CD4-positive, alpha-beta T cell treated with Interleukin-12 subunit alpha and Interleukin-12 subunit beta, for 1 hour (primary cell): ENCODE measurements at places on chromosomes 16 and 17.

GRCh38 chr16:83390759-83391158 is 417.0 kb upstream of the HSBP1 start:
- DNase-seq, result no peak

GRCh38 chr16:85329059-85329812 is 217.0 kb upstream of the CIBAR2 start:
- no peak for DNase-seq

GRCh38 chr16:2955779-2956578 is 8.1 kb upstream of the KREMEN2 start:
- DNase-seq, result no peak

GRCh38 chr17:42773290-42774035 is at the start of gene VPS25:
Gene VPS25 (plus strand): TSS chr17:42773449. CDS start chr17:42773476, 27 bp downstream.
- peak; percentile 84 for DNase-seq

DNA sequence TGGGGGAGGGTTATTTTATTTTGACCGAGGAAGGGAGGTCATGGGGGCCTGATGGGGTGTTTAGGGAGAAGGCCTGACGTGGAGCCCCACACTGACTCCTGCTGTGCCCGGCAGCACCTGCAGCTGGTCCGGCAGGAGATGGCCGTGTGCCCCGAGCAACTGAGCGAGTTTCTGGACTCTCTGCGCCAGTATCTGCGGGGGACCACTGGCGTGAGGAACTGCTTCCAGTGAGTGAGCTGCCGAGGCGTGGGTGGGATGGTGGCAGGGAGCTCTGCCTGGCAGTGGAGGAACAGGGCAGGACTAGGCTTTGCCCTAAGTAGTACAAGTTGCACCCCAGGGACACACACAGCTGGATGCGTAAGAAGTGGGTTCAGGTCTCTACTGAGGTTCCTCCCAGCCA is 30.0 kb downstream of the NECAB2 start:
- no peak for DNase-seq

GRCh38 chr17:80270836-80271235 is 10.2 kb downstream of the RNF213 start:
- peak; percentile 43 for DNase-seq

- no peak for DNase-seq
Measured at GRCh38 chr17:57442401-57442823, 186.1 kb downstream of the MSI2 start.

GRCh38 chr17:7156342-7156940 is 22.7 kb downstream of the ASGR1 start:
- no peak for DNase-seq

- DNase-seq, result no peak
Measured at GRCh38 chr17:37530420-37530819, 40.7 kb downstream of the DUSP14 start.

DNA sequence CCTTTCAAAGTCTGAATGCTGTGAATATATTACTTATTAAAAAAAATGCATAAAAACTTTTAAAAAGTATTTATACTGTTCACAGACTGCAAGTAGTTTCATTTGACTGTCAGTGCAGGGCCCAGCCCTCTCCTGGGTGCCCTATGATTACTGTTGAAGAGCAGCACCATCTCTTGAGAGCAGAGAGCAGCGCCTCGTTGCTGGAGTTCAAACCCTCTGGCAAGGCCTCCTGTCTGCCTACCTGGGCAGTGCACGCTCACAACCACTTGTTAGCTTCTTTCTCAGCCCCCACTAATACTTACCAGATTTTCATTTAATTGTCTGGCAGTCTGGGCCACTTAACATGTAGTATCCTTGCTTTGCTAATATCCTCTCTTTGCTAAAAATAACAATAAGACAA is 233.4 kb downstream of the PHKB start:
- no peak for DNase-seq

DNA sequence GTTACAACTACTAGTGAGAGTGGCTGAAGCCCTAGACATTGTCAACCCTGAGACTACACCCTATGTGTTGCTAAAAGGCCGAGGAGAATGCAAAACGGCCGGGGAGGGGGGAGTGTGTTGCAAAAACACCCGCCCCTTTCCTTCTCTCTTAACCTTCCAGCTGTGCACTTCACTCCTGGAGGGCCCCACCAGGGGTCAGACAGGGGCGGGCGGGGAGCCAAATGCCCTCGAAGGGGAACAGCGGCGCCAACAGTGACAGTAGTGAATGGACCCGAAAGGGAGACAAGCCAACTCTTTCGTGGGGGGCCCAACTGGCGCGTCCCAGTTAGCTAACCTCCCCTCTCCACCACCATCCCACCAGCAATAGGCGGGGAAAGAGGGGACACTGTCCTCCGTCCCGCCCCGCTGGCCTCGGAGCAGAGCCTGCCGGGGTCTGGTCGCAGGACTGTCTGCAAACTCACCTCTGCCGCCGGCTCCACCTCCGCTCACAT is 352 bp downstream of the MARF1 start:
- DNase-seq, result peak; percentile 85

GRCh38 chr16:51960931-51961330 is 586.0 kb downstream of the TOX3 start:
- no peak for DNase-seq

DNA sequence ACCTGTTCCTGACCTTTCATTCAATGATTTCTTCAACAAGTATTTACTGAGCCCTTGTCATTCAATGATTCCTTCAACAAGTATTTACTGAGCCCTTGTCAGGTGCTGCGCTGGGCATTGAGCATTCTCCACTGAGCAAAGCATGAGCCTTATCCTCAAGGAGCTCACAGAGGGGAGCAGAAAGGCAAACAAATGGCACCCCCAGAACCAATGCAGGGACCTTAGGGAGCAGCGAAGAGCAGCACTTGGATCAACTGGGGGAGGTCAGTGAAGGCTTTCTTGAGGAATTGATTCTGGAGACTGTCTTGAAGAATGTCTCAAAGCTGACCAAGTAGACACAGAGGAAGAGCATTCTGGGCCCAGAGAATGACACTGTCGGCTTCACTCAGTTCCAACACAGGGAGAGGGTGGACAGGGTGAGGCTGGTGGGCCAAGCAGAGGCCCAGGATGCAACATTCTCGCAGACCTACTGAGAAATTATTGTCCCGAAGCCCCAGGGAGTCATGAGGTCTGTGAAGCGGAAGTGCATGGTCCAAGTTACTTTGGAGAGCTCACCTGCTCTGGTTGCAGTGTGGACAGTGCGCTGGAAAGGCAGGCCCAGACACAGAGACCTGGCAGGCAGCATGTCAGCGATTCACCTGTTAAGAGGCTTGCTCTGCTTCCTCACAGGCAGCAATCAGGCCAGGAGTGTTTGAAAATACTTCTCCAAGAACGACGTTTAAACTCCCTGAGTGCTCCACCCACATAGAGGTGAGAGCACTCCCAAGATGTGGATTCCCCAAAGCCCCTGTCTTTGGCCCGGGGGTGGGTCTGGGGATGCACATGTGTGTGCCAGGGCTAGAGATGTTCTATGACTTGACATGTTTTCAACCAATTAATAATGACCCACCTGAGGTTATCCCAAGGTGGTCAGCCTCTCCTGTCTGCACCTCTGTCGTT is 3.2 kb upstream of the MPO start:
- DNase-seq, result no peak

DNA sequence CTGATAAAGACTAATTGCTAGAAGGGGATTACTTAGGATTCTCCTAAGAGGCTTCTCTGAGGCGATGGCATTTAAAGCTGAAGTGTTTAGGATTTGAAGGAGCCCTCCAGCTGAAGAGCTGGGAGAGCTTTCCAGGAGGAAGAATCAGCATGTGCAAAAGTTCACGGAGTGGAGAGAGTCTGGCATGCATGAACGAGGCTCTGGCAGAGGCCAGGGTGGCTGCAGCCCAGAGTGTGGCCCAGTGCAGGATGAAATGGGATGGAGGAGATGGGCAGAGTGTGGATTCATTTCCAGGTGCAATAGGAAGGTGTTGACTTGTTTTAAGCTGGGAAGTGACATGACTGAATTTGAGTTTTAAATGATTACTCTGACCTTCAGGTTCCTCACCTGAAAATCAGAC is 249.0 kb upstream of the CCL2 start:
- no peak for DNase-seq

DNA sequence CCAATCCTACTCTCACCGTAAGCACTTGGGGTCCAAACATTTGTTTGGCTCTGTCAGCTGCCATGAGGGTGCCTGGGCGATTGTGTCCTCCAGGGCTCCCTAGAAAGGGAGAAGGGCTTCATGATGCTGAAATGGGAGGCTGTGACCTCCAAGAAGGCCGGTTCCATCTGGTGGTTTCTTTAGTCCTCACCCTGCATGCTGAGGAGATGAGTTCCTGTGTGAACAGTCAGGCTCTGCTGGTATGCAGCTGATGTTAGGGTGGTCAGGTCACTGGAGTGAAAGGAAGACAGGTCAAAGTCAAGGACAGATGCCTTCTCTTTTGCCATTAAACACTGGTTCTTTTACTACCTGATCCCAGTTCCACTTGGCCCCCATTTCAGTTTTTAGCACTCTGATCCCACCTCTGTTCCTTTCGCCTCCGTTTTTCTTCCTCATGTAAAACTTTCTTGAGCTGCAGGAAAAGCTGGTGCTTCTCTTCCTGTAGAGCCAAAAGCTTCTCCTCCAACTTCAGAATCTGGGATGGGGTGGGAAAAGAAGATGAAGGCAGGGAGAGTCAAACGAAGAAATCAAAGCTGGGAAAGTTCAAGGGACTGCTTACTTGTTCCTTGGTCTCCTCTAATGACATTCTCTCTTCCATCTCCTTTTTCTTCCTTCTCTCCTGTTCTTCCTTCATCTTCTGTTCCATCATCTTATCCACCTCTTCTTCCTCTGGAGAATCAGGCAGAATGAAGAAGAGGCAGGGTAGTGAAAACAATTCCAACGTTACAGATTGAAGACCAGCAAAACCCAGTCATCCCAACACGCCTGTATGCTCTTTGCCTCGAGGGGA is 1.1 kb downstream of the GPS2 start:
- no peak for DNase-seq

GRCh38 chr17:82096709-82097183 is 1.3 kb downstream of the FASN start:
- DNase-seq, result no peak

DNA sequence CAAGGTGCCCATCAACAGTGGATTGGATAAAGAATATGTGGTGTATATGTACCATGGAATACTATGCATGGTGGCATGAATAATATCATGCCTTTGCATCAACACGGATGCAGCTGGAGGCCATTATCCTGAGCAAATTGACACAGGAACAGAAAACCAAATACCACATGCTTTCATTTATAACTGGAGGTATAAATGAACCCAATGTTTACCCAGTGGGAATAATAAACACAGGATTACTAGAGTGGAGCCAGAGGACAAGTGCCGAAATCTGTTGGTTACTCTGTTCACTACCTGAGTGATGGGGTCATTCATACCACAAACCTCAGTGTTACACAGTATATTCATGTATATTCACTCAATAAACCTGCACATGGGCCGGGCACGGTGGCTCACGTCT is 125.2 kb downstream of the CDH11 start:
- DNase-seq, result no peak

DNA sequence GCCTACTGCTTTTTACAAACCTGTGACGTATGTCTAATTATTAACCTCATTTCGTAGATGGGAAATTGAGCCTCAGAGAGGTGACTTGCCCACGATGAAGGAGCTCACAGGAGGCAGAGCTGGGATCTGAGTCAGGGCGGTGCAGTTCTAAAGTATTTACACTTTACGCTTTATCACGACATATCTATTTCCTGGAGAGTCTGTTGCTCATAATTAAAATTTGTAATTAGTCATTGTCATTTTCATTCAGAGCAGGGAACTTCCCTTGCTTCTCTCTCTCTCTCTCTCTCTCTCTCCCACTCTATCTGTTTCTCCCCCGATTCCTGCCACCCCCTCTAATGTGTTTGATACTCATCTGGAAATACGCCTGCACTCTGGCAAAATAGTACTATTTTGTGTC is 5.9 kb downstream of the SLC5A11 start:
- no peak for DNase-seq

- no peak for DNase-seq
Measured at GRCh38 chr16:18800293-18800692, 1.1 kb downstream of the ARL6IP1 start.

GRCh38 chr16:4788489-4788889 is 344 bp upstream of the SEPTIN12 start:
- DNase-seq, result no peak

GRCh38 chr17:35010093-35010492 is 29.8 kb downstream of the LIG3 start:
- DNase-seq, result no peak

GRCh38 chr17:39365872-39366271 is 35.6 kb downstream of the FBXL20 start:
- no peak for DNase-seq

GRCh38 chr16:66150698-66151482 is 215.6 kb upstream of the CDH5 start:
- peak; percentile 7 for DNase-seq

- DNase-seq, result no peak
Measured at GRCh38 chr16:50988441-50988840, 162.6 kb downstream of the SALL1 start.

DNA sequence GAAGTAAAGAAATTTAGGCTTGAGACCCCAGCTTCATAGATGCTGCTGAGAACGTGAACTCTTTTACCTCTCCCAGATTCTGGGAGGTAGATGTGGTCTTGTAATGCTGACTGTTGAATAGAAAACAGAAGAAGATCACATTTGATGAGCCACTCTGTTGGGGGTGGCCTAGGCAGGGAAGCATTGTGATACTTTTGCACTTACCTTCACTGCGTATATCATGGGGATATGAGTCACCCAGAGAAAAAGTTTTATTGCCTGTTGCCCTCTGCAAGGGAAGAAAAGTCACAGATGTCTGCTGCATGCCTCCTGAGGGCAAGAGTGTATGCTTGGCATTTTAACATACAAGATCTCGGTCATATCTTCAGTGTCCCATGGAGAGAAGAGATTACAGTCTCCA is 365.4 kb downstream of the SNX29 start:
- DNase-seq, result no peak

- no peak for DNase-seq
Measured at GRCh38 chr17:80783971-80784370, 207.7 kb upstream of the CHMP6 start.
